M059J (cell line): ENCODE measurements at places on chromosomes 3 and 15. TPM values are rescaled to one million over a fixed set of nuclear protein-coding genes. Genes with fewer than 3 reads are reported as not detected.

FBXO40 gene
- total RNA-seq, result not detected in 2 replicates

DUSP7 gene
- total RNA-seq, result 9.6 and 14.0 TPM in 2 replicates

IGF1R gene
- total RNA-seq, result 4.9 and 8.1 TPM in 2 replicates

OCA2 gene
- not detected in 2 replicates for total RNA-seq

ZNF660 gene
- total RNA-seq, result 0.64 and 1.7 TPM in 2 replicates

CASR gene
- total RNA-seq, result not detected in 2 replicates

XCR1 gene
- not detected in 2 replicates for total RNA-seq

GPR149 gene
- not detected in 2 replicates for total RNA-seq

MYO1E gene
- total RNA-seq, result 131 and 141 TPM in 2 replicates

NRG4 gene
- not detected in 2 replicates for total RNA-seq

TEX9 gene
- total RNA-seq, result 3.0 and 4.3 TPM in 2 replicates

RBPMS2 gene
- total RNA-seq, result 0.91 TPM in 1 of 2 replicates, not detected in the other

C3orf33 gene
- total RNA-seq, result 1.5 and 1.7 TPM in 2 replicates

TGFBR2 gene
- total RNA-seq, result 21.2 and 27.1 TPM in 2 replicates

SPSB4 gene
- total RNA-seq, result 0.02 TPM in 1 of 2 replicates, not detected in the other

FEZF2 gene
- total RNA-seq, result not detected in 2 replicates

SLC38A3 gene
- 0.89 and 0.96 TPM in 2 replicates for total RNA-seq

GOLGA8R gene
- 0.86 TPM in 1 of 2 replicates, not detected in the other for total RNA-seq

CHST13 gene
- not detected in 2 replicates for total RNA-seq

BUB1B gene
- total RNA-seq, result 47.1 and 54.0 TPM in 2 replicates

TMCO5A gene
- total RNA-seq, result not detected in 2 replicates

CCR1 gene
- total RNA-seq, result 5.6 and 7.3 TPM in 2 replicates

ISY1 gene
- 34.9 and 70.7 TPM in 2 replicates for total RNA-seq

PTH1R gene
- 0.49 and 1.4 TPM in 2 replicates for total RNA-seq

PLSCR2 gene
- not detected in 2 replicates for total RNA-seq

ADAMTS7 gene
- total RNA-seq, result 0.25 and 0.79 TPM in 2 replicates

GASK1A gene
- total RNA-seq, result 2.6 and 3.4 TPM in 2 replicates

C3orf20 gene
- not detected in 2 replicates for total RNA-seq

HGD gene
- total RNA-seq, result not detected in 2 replicates

RLBP1 gene
- not detected in 2 replicates for total RNA-seq

TLR9 gene
- not detected in 2 replicates for total RNA-seq

MFAP1 gene
- total RNA-seq, result 22.0 and 34.0 TPM in 2 replicates

HTR3E gene
- not detected in 2 replicates for total RNA-seq

BOC gene
- total RNA-seq, result 5.0 and 12.5 TPM in 2 replicates

COL6A5 gene
- not detected in 2 replicates for total RNA-seq

SNUPN gene
- 26.6 and 32.1 TPM in 2 replicates for total RNA-seq

RTP4 gene
- total RNA-seq, result 38.1 and 42.8 TPM in 2 replicates

SLC24A5 gene
- total RNA-seq, result not detected in 2 replicates

MCF2L2 gene
- total RNA-seq, result 0.15 TPM in 1 of 2 replicates, not detected in the other

SAMMSON gene
- total RNA-seq, result not detected in 2 replicates

CLDN16 gene
- total RNA-seq, result not detected in 2 replicates

SLCO2A1 gene
- total RNA-seq, result 0.20 and 0.47 TPM in 2 replicates

FAM81A gene
- 1.1 and 3.3 TPM in 2 replicates for total RNA-seq

ZBTB20 gene
- total RNA-seq, result 20.0 and 25.9 TPM in 2 replicates

GRIP2 gene
- 6.8 and 7.6 TPM in 2 replicates for total RNA-seq
